ACHN (cell line): ENCODE measurements at places on chromosomes 4 and X.
A peak's percentile ranks its signal among the peaks of the same experiment; 100 is the strongest.

DNA sequence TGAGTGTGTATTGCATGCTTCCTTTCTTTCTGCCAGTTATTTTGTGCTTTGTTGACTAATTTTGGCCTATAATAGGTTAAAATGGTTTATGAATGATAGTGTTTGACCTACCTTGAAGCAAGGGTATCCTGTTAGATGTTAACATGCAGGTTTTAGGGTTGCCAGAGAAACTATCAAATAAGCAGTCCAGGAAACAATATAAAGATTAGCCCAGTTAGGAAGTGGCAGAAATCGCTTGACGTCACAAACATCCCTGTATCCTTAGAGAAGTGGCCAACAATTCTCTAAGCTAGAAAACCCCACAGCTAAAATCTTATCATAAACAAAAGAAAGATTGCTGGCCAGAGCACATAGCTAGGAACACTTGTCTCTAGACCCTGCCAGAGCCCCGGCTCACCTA is 3.8 kb downstream of the NAP1L5 start:
- no peak for DNase-seq

DNA sequence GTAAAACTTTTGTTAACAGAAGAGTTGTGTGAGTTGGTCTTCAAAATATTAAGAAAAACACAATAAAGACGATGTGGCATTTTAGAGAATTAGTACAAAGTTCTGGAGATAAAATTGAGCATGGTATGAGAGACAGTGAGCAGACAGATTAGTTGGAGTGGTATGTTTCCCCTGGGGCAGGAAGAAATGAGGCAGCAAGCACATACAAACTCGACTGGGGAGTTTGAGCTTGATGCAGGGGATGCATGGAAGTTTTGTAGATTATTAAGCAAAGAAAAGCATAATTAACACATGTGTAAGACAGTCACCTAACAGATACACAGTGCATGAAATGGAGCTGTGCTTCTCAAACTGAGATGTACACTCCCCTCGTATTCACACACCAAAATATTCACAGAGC is 58.1 kb upstream of the IL2 start:
- no peak for DNase-seq

- DNase-seq, result no peak
These were observed 1.4 kb downstream of the DGKK start for GRCh38 chrX:50469206-50469605.

DNA sequence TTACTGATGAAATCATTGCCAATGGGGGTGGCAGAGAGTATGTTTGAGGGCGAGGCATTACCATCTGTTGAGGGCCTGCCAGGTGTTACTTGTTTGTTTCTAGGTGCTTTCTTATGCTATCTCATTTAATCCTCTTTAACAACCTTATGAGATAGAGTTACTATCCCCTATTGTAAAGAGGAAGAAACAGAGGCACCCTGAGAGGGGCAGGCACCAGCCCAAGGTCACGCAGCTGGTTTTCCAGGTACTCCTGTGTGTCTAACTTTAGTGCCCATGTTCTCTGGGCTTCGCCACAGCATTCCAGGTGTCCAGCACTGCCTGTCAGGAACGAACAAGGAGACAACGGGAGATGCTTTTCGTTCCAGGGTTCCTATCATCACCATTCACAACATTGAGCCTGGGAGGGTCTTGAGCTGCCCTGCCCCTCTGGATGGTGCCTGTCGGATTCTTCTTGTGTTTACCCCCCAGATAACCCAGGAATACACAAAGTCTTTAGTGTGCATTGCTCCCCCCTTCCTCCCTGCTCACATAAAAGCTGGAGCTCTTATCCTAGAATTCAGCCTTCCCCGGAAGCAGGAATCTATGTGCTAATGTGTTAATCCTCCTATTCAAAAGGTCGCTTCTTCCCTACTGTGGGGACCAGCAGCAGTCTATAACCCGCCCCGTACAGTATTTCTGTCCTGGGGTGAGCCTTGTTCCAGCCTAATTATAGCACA is 24.9 kb upstream of the GPC4 start:
- no peak for DNase-seq

DNA sequence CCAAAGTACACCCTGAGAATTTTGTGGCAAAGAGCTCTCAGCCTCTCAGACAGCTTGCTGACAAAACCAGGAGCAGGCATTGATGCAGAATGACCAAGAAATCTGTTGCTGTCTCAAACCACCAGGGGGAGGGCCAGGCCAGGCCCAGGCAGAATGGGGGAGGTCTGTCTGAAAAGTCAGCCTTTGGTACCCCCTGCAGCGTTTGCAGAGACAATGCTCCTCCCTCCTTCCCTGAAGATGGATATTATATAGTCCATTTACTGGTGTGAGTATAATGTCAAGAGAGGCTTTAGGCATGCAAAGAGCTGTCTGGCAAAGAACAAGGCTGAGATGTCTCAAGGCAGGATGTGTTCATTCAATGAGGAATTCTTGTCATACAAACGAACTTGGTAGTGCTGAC is 52.9 kb upstream of the TRPC5OS start:
- DNase-seq, result peak; percentile 10

DNA sequence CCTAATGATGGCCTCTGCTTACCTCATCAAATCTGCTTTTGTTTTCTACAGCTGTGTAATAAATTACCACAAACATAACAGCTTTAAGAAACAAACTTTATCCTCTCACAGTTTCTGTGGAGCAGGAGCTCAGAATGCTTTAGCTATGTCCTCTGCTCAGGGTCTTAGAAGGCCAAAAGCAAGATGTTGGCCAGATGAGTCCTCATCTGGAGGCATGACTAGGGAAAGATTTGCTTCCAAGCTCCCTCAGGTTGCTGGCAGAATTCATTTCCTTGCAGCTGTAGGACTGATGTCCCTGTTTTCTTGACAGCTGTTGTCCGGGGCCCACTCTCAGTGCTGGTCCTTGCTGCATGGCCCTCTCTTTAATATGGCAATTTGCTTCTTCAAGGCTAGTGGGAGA is 116.7 kb upstream of the PDE5A start:
- no peak for DNase-seq

GRCh38 chr4:83019794-83020494 is 9.3 kb upstream of the LIN54 start:
- DNase-seq, result no peak

DNA sequence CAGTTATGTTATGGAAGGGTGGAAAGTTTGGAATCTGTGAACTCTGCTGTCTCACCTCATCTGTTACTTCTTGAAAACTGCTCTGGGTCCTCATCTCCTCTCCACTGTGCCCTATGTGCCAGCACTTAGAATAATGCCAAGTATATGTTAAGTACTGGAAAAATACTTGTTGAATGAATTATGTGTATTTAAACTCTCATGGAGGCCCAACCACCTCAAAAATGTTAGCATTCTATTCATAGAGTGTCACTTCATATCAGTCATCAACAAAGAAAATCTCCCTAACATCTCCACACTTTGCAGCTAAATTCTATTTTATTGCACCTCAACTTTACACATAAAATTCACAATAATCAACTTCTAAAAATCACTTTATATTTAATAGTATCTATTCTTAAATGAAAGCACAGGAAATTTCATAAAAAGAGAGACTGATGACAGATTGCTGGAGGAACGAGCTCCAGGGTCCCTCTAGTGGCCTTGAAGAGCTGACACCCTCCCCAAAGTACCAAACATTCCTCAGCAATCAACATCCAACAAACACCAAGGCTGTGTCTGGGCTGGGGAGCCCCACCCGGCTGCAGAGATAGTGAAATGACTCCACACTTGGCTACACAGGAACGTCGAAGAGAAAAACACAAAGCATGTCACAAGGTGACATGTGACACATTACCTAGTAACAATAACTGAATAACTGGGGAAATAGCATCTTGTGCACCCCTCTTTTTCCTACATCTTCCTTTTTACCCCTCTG is 45.8 kb downstream of the SLC39A8 start:
- DNase-seq, result peak; percentile 51

GRCh38 chr4:70994387-70995099 is 1.1 kb downstream of the DCK start:
- no peak for DNase-seq

DNA sequence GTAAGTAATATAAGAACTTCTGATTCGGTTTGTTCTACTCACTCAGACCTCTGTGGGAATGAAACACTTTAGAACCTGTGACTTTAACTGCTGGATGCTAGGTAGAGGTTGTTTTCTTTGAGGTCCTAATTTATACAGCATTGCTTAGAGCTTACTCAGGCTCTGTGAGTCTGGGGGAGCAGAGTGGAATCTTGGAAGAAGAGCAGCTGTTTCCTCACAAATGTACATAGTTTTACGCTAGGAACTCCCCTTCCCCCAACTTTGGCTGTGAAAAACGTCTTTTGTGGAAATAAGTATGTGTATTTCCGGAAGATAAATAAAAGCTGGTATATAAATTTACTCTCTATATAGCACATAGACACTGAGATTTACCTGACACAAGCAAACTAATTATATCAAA is 141.4 kb downstream of the NAA11 start:
- no peak for DNase-seq

DNA sequence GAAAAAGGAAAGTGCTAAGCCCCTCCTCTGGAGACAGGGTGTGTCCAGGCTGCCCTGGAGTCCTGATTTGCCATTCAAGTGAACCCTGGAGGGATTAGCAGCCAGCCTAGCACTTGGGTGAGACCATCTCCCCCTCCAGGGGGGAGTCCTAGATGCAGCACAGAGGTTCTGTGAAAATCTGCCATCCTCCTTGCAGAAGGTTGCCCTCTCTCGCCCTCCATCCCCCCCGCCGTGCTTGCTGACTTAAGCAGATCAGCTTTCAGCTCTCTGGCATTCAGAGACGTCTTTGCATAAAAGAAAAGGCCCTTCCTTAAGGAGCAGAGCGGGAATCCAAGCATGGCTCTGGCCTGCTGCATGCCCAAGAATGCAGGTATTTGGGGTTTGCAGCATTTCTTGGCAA is 102.1 kb upstream of the SCML1 start:
- DNase-seq, result no peak

DNA sequence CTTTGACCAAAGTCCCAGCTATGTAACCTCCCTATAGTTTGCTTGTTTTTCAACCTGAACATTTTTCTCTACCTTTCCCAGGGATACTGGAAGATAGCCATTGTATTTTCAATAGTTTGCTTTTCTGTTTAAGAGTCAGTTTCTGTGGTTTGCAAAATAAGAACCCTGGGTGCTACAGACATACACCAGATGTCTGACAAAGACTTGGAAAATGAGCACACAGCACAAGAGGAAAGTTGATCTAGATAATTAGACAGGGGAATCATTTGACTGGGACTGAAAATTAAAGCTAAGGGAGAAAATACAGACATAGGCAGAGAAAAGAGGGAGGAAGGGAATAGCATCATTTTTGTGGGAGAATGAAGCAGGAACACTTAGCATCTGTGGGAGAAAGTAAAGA is 218.3 kb upstream of the CNKSR2 start:
- no peak for DNase-seq

- DNase-seq, result peak; percentile 64
These were observed 68.0 kb downstream of the NOCT start for GRCh38 chr4:139083607-139083955.

GRCh38 chrX:107704587-107704986 is 71.0 kb downstream of the TSC22D3 start:
- no peak for DNase-seq

DNA sequence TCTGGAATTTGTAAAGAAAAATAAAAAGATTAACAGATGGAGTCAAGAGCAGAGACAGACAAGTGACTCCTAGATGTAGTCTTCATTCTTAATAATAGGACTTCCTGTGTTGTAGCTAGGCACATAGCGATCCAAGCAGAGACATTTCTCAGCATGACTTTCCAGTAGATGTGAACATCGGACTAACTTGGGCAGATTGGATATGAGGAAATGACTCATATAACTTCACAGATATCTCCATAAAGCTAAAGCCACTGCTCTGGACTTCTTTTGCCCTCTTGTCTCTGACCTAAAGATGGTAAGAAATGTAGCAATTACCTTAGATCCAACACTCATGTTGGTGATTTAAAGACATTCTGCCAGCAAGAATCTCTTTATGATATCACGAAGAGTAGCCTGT is 131.7 kb downstream of the EPHA5 start:
- no peak for DNase-seq

GRCh38 chr4:168887809-168888208 is 122.2 kb downstream of the CBR4 start:
- DNase-seq, result no peak

- DNase-seq, result no peak
These were observed 837.3 kb downstream of the PCDH7 start for GRCh38 chr4:31557437-31557836.

GRCh38 chr4:53557669-53558064 is 33.6 kb downstream of the LNX1 start:
- no peak for DNase-seq

DNA sequence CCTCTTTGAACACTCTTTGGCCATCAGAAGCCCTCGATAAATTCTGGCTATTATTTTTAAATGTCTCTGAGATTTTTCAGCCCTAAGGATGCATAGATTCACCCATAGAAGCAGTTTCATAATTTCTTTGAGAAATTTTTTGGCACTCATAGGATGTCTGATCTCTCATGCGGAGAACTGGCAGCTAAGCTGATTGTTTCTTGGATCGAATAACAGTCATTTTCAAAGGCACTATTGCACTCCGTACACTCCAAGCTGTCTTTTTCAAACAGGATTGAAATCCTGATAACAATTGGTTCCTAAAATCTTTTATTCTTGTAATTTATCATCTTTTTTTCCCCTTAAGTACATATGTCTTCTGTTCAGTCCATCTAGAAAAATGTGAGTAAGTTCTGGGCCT is 411.9 kb downstream of the SPOCK3 start:
- no peak for DNase-seq

DNA sequence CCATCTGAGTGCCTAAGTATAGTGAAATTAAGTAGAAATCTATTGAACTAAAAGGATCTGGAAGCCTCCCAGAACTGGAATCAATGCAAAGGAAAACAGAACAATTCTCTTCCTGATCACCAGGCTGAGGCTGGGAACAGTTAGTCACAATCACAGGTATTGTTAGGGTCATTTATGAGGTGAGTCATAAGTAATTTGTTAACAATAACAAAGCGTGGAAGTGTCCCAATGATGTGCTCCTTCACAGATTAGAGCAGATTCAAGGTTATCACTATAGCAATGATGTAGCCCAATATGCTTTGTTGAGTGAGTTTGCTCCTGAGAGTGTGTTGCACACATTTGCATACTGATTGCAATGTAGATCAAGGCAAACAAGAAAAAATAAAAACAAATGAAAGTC is 228.1 kb downstream of the ZNF674 start:
- DNase-seq, result no peak

DNA sequence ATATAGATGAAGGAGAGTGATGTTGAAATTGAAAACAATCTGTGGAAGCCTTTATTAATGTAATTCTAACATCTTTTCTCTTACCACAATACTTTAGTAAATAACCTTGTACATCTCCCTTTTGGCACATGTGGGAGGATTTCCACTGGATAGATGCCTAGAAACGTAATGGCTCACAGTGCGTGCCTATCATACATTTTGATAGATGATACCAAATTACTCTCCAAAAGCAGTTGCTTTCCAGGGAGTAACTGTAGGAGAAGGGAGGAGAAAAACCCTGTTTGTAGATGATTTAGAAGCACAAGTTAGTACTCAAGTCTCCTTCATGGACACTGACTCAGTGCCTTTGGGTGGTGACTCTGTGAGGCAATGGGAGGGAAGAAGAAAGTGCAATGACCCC is 476.3 kb downstream of the CCSER1 start:
- DNase-seq, result no peak
